ENCODE measurements at places on chromosomes 1 and 21.
A peak's percentile ranks its signal among the peaks of the same experiment; 100 is the strongest.

DNA sequence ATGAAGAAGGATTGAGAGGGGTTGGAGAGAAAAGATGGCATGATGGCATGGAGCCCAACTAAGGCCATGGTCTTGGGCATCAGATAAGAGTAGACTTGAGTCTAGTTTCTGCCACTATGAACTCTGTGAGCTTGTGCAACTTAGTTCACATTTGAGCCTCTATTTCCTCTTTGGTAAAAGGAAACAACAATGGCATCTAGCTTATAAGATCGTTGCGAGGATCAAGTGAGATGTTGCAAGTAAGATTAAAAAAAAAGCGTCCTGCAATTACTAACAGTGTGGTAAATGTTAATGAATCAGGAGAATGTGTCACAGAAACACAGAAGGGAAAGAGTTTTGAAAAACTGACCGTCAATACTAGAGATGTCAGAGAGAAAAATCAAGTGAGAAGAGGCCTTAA is 202.9 kb upstream of the FGGY start:
- H3K27me3 ChIP-seq = no peaks in the 10 kb centered on the region
- H3K27ac ChIP-seq = no peak overlapping the region
- no peaks in the 10 kb centered on the region for H3K4me1 ChIP-seq
- H3K4me3 ChIP-seq = no peak overlapping the region
- H3K36me3 ChIP-seq = no peaks in the 10 kb centered on the region

- H3K4me3 ChIP-seq = no peak overlapping the region
- no peaks in the 10 kb centered on the region for H3K27me3 ChIP-seq
- no peaks in the 10 kb centered on the region for H3K36me3 ChIP-seq
These were observed 23.6 kb downstream of the GADD45A start for GRCh38 chr1:67708606-67709005.

GRCh38 chr1:208101661-208102431 is 142.3 kb downstream of the PLXNA2 start:
- no peaks in the 10 kb centered on the region for H3K36me3 ChIP-seq
- no peaks in the 10 kb centered on the region for H3K27me3 ChIP-seq
- H3K4me3 ChIP-seq = no peak overlapping the region
- peak; percentile 61 for DNase-seq
- H3K4me1 ChIP-seq = peaks cover 21% of the 10 kb centered on the region
- no peak overlapping the region for H3K27ac ChIP-seq

DNA sequence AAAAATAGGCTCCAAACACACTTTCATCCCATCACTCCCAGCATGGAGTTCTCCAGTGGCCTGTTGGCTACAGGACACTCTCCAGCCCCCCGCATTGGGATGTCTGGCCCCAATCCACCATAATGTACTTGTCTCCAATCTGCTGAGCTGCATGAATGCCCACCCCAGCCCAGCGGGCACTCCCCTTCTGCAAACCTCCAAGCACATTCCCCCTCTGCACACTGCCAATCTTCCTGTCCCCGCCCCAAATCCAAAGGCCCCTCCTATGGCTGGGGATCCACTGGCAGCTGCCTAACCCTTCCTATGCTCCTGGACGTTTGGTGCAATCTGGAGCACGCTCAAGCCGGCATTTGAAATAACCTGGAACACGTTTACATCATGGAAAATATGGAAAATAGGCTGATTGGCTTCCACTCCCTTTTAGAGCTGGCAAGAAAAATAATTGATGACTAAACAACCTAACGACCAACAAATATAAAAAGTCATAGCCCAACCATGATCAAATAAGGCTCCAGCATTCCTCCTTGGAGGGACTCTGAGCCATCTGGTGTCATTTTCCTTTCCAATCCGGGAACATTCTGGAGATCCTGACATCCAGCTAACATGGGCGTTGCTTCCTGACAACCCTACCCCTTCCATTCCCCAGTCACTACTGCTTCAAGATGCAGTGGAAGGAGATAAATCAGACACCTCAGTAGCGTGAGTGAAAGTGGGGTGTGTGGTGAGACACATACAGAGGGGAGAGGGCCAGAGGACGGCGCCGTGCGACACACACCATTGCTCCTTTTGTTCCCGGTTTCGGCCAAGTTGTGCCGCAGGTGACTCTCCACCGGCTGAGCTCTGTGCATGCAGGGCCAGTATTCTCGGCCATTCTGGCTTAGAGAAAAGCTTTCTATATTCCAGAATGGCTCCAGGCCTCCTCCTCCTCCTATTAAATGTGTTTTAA is 41.6 kb downstream of the PDE9A start:
- H3K4me3 ChIP-seq = no peak overlapping the region
- H3K36me3 ChIP-seq = no peaks in the 10 kb centered on the region
- H3K27ac ChIP-seq = no peak overlapping the region
- no peak for DNase-seq

GRCh38 chr1:2203671-2204414 is 9.3 kb upstream of the FAAP20 start:
- H3K27ac ChIP-seq = peak overlapping the region; percentile 71
- H3K36me3 ChIP-seq = no peaks in the 10 kb centered on the region
- H3K27me3 ChIP-seq = no peaks in the 10 kb centered on the region
- H3K4me3 ChIP-seq = peak overlapping the region; percentile 69
- peaks cover 30% of the 10 kb centered on the region for H3K4me1 ChIP-seq

DNA sequence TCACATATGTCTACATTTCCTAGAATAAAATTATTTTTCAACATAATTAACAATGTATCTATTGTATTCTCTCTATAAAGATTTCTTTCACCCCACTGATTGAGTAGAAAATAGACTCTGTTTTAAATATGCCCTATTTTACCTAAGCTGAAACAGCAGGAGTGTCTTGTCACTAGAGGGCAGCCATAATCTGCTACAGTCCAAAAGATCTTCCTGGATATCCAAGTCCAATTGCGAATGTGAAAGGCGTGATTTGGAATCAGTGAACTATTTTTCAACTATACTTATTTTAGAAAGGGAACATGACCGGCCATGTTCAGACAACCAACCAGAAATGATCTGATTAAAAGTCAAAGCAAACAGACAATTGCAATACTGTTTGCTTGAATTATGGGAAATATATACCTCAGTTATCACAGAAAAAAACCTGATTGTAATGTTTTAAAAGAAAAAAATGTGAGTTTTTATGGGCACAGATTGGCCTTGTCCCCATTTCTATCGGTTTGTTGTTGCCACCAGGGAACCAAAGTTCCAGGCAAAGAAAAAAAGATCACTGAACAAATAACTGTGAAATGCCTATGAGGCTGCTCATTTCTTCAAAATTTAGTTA is 1211.0 kb upstream of the ADGRL4 start:
- H3K4me1 ChIP-seq = no peaks in the 10 kb centered on the region
- no peak for DNase-seq
- H3K4me3 ChIP-seq = no peak overlapping the region
- H3K27ac ChIP-seq = no peak overlapping the region
- H3K27me3 ChIP-seq = no peaks in the 10 kb centered on the region

DNA sequence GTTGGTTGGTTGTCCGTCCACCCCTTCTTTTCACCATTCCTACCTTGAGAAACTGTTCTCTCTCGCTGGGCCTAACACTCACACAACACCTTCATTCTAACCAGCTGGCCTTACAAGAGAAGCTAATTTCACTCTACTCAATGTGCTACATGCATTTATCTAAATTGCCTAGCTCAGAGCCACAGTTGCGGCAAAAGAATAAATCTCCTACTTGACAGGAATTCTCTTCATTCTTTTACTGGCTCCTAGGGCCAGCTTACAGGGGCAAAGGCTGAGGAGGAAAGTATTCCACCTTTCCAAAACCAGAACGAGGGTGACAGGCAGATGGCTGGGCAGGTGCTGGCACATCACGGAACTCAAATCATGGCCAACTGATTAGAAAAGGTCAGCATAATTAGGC is 6.5 kb downstream of the F3 start:
- H3K27ac ChIP-seq = no peak overlapping the region
- H3K4me3 ChIP-seq = no peak overlapping the region

DNA sequence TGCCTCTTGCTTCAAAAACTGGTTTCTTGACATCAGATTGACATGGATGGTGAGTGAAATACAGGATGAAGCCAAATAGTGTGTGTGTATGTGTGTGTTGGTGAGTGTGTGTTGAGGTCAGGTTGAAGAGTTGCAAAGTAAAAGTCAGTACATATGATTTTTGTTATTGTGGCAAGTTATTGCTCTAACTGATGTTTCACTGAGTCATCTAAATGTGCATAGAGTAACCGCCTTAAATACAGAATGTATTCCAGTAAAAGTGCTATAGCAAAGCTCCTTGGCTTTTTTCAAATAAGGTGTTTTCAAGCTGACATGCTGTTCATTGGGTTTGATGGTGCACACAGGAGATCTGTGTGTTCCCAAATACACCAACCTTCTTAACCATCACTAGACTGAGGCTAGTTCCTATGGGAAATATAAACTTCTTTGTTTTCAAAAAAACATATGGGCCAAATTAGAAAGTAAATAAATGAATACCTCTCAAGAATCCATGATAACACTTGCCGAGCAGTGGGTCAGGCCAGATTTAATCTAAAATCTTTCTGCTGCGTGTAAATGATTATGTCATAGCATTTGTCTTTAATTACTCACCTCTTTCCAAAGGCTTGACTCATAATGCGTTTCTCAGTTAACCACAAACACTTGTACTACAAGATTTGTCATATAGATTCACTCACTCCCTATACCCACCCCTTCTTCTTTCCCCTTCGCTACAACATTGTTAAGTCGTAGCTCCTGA is 151.1 kb downstream of the LYPLAL1 start:
- peaks cover 9% of the 10 kb centered on the region for H3K36me3 ChIP-seq
- H3K4me1 ChIP-seq = no peaks in the 10 kb centered on the region
- no peak overlapping the region for H3K4me3 ChIP-seq
- no peaks in the 10 kb centered on the region for H3K27me3 ChIP-seq
- H3K27ac ChIP-seq = no peak overlapping the region

DNA sequence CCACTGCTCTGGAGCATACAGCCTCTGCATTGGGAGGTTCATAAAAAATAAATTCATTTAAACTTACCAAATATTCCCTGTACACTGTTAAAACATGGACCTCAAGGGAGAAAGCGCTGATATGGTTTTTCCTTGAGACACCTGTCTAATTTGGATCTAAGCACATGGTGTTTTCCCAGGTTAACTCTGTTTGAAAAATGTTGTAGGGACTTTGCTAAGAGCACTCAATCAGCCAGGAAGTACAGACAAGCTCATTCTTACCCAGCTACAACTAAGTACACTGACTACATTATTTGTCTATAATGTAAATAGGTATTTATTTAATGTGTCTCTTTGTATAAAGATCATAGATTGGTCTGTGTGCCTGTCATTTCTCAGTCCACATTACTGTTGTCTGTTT is 61.8 kb upstream of the BCAR3 start:
- peaks cover 15% of the 10 kb centered on the region for H3K4me1 ChIP-seq
- DNase-seq = no peak
- H3K4me3 ChIP-seq = no peak overlapping the region
- H3K27me3 ChIP-seq = no peaks in the 10 kb centered on the region
- H3K36me3 ChIP-seq = no peaks in the 10 kb centered on the region
- no peak overlapping the region for H3K27ac ChIP-seq

- H3K36me3 ChIP-seq = no peaks in the 10 kb centered on the region
- H3K4me1 ChIP-seq = peaks cover 34% of the 10 kb centered on the region
- DNase-seq = no peak
- no peak overlapping the region for H3K4me3 ChIP-seq
- H3K27ac ChIP-seq = peak overlapping the region; percentile 46
These were observed 4.0 kb upstream of the EXTL1 start for GRCh38 chr1:26017606-26018005.

GRCh38 chr1:21875621-21876063 is 61.5 kb downstream of the HSPG2 start:
- no peaks in the 10 kb centered on the region for H3K27me3 ChIP-seq
- peaks cover 19% of the 10 kb centered on the region for H3K36me3 ChIP-seq
- H3K4me1 ChIP-seq = no peaks in the 10 kb centered on the region
- H3K4me3 ChIP-seq = no peak overlapping the region

DNA sequence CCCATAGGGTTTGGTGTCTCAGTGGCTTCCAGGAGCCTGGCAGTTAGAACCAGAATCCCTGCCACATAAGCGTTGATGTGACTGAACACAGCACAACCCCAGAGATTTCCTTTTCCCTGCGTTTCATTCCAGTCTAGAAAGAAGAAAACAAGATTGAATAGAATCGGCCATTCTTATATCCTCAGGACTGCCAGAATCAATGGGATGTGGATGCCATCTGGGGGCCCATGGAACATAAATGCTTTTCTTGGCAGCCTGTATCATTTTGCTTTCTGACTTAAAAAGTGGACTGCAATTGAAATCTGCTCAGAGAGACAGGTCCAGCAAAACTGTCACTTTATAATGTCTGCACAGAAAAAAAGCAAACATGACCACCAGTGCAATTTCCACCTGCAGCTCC is 80.3 kb downstream of the DISC1 start:
- H3K4me3 ChIP-seq = no peak overlapping the region
- H3K4me1 ChIP-seq = no peaks in the 10 kb centered on the region
- no peak for DNase-seq

GRCh38 chr1:178931858-178932551 is 61.1 kb upstream of the ANGPTL1 start:
- H3K36me3 ChIP-seq = no peaks in the 10 kb centered on the region
- DNase-seq = peak; percentile 91
- peaks cover 7% of the 10 kb centered on the region for H3K4me1 ChIP-seq

- H3K27ac ChIP-seq = no peak overlapping the region
- H3K27me3 ChIP-seq = peaks cover 37% of the 10 kb centered on the region
- H3K36me3 ChIP-seq = no peaks in the 10 kb centered on the region
- no peak for DNase-seq
- no peaks in the 10 kb centered on the region for H3K4me1 ChIP-seq
- H3K4me3 ChIP-seq = no peak overlapping the region
These were observed 90.2 kb upstream of the CSF3R start for GRCh38 chr1:36572906-36573305.

DNA sequence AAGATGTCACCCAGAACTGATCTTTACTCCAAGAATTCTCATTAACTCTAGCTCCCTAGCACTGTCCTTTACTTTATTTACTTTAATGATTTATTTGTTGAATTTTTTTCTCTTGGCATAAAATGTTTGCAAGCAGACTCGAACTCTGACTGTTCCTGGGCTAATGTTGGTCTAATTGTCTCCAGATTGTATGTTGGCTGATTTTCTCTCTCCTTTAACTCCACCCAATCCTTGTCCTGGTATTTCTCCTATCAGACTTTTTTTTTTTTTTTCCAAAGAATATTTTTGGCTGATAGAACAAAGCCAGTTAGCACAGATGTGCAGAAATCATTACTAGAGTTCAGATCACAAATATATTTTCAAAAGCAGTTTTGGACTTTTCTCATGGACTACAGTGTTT is 82.6 kb downstream of the ATF6 start:
- DNase-seq = no peak
- peaks cover 79% of the 10 kb centered on the region for H3K36me3 ChIP-seq
- H3K4me1 ChIP-seq = peaks cover 1% of the 10 kb centered on the region
- H3K27me3 ChIP-seq = no peaks in the 10 kb centered on the region

All from psoas muscle (tissue), 8 donors.